Hematopoietic multipotent progenitor cell treated with erythropoietin and hydrocortisone succinate and interleukin-3 and kit ligand, for 8 days (in vitro differentiated cells): ENCODE measurements at places on chromosomes 6 and 20.

DNA sequence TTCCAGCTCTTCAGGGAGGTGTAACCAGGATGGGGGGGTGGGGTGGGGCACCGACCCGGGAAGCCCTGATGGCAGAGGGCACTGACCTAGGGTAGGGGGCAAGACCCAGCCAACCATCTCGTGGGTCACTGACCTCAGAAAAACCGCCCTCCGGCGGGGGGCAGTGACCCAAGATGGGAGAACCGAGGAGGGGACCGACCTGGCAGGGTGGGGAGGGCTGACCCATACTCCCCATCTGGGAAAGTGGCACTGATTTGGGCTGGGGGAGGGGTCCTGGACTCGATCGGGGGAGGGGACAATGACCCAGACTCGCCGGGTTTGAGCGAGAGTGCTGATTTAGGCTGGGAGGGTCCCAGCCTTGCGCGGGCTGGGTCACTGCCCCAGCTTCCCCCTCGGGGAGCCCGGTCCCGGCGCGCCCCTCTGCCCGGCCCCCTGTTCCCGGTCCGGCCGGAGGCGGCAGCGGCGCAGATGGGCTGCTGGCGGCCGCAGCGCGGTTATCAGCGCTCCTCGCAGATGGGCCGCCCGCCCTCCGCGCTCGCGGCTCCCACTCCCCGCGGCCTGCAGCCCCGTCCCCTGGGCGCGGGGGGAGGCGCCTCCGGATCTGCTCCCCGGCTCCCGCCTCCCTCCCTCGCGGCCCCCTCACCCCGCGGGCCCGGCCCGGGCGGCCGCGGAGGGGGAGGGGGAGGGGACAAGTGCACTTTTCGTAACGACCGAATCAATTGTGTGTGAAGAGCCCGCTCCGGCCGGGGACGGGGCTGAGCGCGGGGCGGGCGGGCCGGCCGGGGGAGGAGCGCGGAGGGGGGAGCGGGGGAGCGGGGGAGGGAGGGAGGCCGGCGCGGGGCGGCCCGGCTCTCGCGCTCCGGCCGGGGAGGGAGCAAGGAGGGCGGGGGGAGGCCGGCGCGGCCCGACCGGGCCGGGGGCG lies 2.2 kb downstream of the NOL4L start:
- peak; percentile 55 for DNase-seq

- no peak for DNase-seq
Observed at GRCh38 chr6:15344831-15345230, 99.0 kb downstream of the JARID2 start.

DNA sequence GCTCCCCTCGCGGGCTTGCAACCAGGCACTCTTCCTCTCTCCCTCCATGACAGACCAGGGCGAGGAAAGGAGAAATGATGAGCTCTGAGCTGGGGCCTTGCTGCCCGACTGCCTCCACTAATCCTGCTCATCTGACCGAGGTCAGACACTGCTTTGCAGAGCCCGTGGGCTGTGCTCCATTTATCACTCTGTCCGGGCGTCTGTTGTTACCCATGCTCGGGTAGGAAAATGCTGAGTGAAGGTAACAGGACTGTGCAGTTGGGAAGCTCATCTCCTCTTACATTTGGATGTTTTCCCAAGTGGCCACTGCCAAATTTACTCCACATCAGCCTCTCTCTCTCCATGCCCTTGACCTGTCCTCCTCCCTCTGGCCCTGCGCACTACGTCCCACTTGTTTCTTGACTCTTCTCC lies 14.6 kb downstream of the RPS6KA2 start:
- DNase-seq, result no peak

DNA sequence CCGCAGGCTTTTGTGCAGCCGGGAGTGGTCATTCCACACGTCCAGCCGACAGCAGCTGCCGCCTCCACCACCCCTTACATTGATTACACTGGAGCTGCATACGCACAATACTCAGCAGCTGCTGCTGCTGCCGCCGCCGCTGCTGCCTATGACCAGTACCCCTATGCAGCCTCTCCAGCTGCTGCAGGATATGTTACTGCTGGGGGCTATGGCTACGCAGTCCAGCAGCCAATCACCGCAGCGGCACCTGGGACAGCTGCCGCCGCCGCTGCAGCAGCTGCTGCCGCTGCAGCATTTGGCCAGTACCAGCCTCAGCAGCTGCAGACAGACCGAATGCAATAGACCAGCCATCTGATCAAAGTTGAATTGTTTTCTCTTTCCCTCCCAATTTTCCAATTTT lies 10.6 kb downstream of the RBM24 start:
- DNase-seq, result no peak

GRCh38 chr20:5511930-5512329 lies 195.2 kb upstream of the PROKR2 start:
- no peak for DNase-seq

DNA sequence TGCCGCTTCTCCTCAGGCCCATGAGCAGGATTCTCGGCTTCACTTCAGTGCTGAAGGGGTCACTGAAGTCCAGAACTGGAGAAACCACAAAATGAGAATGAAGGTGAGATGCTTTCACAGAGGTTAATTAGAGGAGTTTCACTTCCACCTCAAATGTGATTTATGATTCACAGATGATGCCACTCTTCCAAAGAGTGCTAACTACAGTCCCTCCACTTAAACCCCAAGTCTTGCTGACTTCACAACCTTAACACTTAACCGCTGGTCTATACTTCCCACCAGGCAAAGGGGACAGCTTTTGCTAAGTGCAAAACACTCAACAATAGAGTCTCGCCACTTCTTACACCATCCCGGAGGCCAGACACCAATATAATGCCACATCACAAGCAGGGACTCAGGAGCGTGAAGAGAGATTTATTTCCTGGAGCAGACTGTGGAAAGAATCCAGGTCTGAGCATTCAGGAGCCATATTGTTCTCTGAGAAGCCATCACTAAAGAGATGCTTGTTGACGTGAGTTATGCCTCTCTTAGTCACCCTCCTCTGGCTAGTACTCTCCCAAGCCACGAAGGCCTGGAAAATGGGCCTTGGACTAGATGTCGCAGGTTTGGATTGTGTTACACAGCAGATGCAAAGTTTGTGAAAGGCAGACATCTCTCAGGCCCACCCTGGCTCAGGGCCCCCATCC lies 24.4 kb downstream of the RRAGD start:
- DNase-seq, result no peak

DNA sequence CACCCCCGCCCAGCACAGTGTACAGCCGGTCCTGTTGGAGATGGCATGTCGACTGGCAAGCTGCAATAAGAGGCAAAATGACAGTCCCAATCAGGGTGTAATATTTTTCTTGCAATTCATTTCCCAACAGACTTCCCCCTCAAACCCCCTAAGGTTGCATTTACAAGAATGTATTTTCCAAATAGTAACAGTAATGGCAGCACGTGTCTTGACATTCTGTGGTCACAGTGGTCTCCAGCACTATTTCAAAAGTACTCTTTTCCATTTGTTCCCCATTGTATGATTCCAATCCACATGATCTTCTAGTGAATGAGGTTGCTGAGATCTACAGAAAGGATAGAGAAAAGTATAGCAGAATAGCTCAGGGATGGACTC lies 97.8 kb upstream of the CARMIL1 start:
- DNase-seq, result no peak

- peak; percentile 13 for DNase-seq
Observed at GRCh38 chr20:45459606-45460005, 9.9 kb upstream of the WFDC2 start.

- DNase-seq, result no peak
Observed at GRCh38 chr20:34199183-34199582, 42.0 kb upstream of the ASIP start.

- DNase-seq, result no peak
Observed at GRCh38 chr6:51514748-51515402, 572.5 kb downstream of the PKHD1 start.

DNA sequence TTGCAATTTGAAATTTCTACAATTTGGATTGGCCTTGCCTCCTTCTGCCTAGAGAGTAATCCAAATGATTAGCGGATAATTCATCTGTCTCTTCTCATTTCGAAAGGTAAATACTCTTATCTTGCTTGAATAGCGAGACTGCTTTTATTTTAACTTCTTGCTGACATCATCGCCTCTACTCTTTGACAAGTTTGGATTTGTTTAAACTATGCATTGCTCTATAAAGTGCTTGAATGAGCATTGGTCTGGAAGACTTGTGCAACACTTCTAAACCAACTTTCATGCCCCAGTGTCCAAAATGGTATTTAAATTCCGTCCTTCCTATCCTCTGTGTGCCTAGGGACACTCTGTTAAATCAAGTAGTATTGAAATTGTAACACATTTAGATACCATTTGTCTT lies 384.1 kb upstream of the SLC35B3 start:
- no peak for DNase-seq
